Muscle of leg (tissue), 16 donors: ENCODE measurements at places on chromosomes 16 and 17. TPM values are rescaled to one million over a fixed set of nuclear protein-coding genes. Genes with fewer than 3 reads are reported as not detected.

DNA sequence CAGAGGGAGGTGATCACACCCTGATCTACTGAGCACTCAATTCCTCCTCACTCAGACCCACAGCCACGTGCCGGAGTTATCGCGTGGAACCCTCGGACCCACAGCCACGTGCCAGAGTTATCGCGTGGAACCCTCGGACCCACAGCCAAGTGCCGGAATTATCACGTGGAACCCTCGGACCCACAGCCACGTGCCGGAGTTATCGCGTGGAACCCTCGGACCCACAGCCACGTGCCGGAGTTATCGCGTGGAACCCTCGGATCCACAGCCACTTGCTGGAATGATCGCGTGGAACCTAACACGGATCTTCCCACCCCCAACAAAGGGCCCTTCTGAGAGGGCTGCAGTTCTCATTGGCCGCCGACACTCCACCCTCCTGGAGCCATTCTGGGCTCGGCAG, 97.7 kb downstream of the PGS1 start:
- peaks cover 15% of the 10 kb centered on the region for H3K27me3 ChIP-seq
- H3K36me3 ChIP-seq: no peaks in the 10 kb centered on the region
- H3K4me1 ChIP-seq: no peaks in the 10 kb centered on the region
- no peak for DNase-seq
- H3K4me3 ChIP-seq: no peak overlapping the region
- H3K27ac ChIP-seq: no peak overlapping the region

GRCh38 chr17:6297960-6298359, 137.0 kb downstream of the AIPL1 start:
- no peaks in the 10 kb centered on the region for H3K4me1 ChIP-seq
- DNase-seq: no peak
- no peaks in the 10 kb centered on the region for H3K36me3 ChIP-seq
- no peak overlapping the region for H3K4me3 ChIP-seq

The CDH1 gene
- 1.0 TPM for total RNA-seq

The MYO19 gene
- total RNA-seq: 29.3 TPM

- DNase-seq: peak; percentile 99
- peak overlapping the region; percentile 97 for H3K27ac ChIP-seq
- H3K4me3 ChIP-seq: no peak overlapping the region
- no peaks in the 10 kb centered on the region for H3K36me3 ChIP-seq
- peaks cover 26% of the 10 kb centered on the region for H3K4me1 ChIP-seq
Observed at GRCh38 chr17:39144416-39144840, 7.0 kb downstream of the PLXDC1 start.

- no peaks in the 10 kb centered on the region for H3K36me3 ChIP-seq
- no peaks in the 10 kb centered on the region for H3K27me3 ChIP-seq
- no peak for DNase-seq
- H3K4me1 ChIP-seq: peaks cover 19% of the 10 kb centered on the region
Observed at GRCh38 chr17:67379251-67379630, 2.2 kb downstream of the PITPNC1 start.

DNA sequence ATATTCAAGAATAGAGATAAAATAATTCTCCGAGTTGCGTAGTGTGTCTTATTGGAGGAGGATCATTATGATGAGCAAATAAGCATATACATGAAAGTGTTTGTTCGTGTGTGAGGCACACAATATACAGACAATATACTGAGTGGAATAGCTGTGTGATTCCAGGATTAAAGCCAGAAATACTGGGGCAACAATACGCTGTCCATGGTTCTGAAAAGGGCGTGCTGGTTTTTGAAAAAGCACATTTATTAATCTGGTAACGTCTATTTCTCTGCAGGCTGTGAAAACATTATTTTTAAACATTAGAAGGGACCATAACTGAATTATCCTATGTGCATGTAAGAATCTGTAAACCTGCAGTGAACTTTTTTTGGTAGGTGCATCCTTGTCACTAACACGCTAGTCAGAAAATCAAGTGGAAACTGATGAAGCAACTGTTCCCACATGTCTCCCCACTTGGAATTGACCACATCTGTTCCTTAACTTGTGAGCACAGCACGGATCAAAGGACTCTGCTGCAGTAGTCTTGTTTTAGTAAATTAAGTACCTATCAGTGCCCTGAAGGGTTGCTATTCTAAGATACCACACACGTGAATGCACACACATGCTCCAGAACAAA, 346.0 kb downstream of the GRIN2A start:
- H3K4me1 ChIP-seq: peaks cover 2% of the 10 kb centered on the region
- no peak overlapping the region for H3K4me3 ChIP-seq
- H3K27ac ChIP-seq: no peak overlapping the region
- no peaks in the 10 kb centered on the region for H3K27me3 ChIP-seq
- H3K36me3 ChIP-seq: no peaks in the 10 kb centered on the region
- peak; percentile 68 for DNase-seq

DNA sequence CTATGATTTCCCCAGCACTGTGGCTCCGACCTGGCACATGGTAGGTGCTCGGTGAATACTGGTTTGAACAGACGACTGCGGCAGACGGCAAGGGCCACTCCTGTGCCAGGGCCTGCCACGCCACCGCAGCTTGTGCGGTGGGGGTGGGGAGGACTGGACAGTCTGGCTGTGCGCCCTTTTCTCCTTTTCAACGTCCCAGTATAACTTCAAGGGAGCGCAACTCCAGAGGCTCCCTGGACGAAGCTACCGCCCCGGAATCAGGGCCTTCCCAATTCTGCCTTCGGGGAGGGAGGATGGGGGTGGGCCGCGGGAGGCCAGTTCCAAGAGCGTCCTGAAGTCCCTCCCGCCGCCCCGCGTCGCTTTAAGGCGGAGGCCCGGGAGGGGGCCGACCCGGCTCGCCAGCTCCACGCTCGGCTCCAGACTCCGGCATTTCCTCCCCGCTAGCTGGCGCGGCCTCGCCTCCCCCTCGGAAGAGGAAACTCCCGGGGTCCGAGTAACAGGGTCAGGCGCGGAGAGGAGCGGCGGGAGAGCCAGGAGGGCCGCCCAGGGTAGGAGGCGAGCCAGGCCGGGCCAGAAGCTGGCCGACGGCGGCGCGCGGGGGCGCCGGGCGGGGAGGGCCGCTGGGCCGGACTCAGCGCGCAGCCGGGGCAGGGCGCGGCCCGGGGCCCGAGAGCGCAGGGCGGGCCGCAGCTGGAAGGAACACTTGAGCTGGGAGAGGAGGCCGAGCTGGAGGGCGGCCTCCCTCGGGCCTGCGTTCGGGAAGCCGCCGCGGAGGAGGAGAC, at the start of gene ITPRIPL2:
ITPRIPL2 (plus strand) TSS at position 388 of the 782 bp plus-strand sequence. CDS start 498 bp downstream, outside the sequence.
- DNase-seq: peak; percentile 97
- peak within 1 kb of the TSS; percentile 92 for H3K27ac ChIP-seq
- H3K27me3 ChIP-seq: no peaks in the 10 kb centered on the region
- peak within 1 kb of the TSS; percentile 61 for H3K4me3 ChIP-seq
- peaks cover 19% of the 10 kb centered on the region for H3K36me3 ChIP-seq

- peak overlapping the region; percentile 87 for H3K27ac ChIP-seq
- DNase-seq: peak; percentile 71
- peaks cover 61% of the 10 kb centered on the region for H3K4me1 ChIP-seq
- H3K27me3 ChIP-seq: no peaks in the 10 kb centered on the region
- no peaks in the 10 kb centered on the region for H3K36me3 ChIP-seq
- H3K4me3 ChIP-seq: peak overlapping the region; percentile 9
Observed at GRCh38 chr17:47205419-47205963, 3.7 kb upstream of the MYL4 start.

DNA sequence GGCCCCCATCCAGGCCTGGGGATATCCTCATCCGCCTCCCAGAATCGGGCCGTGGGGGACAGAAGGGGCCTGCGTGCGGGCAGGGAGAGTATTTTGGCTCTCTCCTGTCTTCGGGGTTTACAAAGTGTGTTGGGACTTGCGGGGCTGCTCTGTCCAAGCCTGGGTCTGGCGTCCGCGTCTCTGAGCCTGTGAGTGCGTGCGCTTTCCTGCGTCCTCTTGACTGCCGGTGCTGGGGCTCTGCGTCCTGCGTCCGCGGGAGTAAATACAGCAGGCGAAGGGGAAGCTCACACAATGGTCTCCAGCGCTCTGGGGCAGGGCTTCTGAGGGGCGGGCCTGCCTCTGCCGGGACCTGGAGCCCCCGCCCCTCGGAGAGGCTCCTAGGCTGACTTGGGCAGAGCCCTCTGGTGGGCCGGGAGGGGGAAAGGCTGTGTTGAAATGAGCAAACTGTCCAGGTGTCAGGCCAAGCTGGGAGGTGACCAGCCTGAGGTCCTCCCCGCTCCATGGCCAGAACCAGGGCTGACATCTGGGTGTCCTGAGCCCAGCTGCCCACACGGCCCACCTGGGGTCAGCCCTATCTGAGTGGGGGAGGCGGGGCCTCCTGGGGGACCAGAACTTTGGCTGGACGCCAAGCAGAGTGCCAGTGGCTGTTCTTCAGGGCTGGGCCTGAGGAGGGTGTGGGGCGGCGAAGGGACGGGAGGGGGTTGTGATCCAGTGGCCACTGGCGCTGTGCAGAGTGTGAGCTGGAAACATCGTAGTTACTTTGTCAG, 233.6 kb downstream of the SEC14L1 start:
- H3K4me3 ChIP-seq: peak overlapping the region; percentile 56
- no peaks in the 10 kb centered on the region for H3K27me3 ChIP-seq
- H3K36me3 ChIP-seq: peaks cover 7% of the 10 kb centered on the region
- peak; percentile 93 for DNase-seq
- peaks cover 83% of the 10 kb centered on the region for H3K4me1 ChIP-seq
- peak overlapping the region; percentile 96 for H3K27ac ChIP-seq

DNA sequence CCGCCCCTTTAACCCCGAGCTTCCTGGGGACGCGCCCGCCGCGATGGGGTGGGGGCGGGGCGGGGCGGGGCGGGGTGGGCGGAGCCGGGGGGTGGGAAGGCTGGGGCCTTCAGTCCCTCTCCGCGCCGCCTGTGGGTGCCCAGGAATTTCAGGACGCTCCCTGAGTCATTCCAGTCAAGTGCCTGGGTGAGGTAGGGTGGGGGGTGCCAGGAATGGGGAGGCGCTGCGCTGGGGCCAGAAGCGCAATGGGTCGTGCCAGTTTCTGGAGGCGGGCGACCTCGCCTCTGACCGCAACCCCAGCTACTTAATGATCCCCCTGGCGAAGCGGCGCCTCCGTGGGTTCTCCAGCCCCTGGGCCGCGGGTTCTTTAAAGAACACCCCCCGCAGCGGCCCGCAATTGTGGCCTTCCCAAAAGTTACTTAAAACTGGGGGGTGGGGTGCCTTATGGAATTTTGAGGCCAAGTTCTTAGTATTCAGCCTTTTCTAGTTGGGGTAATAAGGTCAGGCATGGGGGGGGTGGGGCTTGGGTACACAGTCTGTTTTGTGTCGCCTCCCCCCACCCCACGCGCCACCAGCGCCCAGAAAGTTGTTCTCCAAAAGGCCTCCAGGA, 826 bp upstream of the GSE1 start:
- peak overlapping the region; percentile 78 for H3K27ac ChIP-seq
- peak; percentile 52 for DNase-seq
- H3K4me1 ChIP-seq: peaks cover 63% of the 10 kb centered on the region
- H3K4me3 ChIP-seq: peak overlapping the region; percentile 48
- peaks cover 13% of the 10 kb centered on the region for H3K27me3 ChIP-seq
- H3K36me3 ChIP-seq: no peaks in the 10 kb centered on the region

DNA sequence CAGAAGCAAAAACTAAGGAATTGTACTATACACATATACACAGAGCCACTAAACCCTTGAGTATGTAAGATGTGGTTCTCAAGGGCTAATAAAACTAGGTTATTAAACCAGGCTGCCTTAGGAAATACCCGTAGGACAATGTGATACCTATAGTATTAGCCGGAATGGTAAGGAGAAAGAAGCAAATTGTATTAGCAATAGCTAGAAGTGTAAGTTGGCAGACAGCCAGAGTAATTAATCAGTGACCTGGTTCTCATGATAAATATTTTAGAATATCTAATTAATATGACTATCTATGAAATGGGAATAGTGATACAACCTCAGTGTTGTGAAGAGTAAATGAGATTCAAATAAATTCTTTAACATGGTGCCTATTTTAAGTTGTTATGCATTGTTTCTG, 18.6 kb downstream of the GDPD1 start:
- H3K4me1 ChIP-seq: no peaks in the 10 kb centered on the region
- H3K36me3 ChIP-seq: no peaks in the 10 kb centered on the region
- H3K27me3 ChIP-seq: no peaks in the 10 kb centered on the region
- no peak overlapping the region for H3K27ac ChIP-seq
- no peak overlapping the region for H3K4me3 ChIP-seq

DNA sequence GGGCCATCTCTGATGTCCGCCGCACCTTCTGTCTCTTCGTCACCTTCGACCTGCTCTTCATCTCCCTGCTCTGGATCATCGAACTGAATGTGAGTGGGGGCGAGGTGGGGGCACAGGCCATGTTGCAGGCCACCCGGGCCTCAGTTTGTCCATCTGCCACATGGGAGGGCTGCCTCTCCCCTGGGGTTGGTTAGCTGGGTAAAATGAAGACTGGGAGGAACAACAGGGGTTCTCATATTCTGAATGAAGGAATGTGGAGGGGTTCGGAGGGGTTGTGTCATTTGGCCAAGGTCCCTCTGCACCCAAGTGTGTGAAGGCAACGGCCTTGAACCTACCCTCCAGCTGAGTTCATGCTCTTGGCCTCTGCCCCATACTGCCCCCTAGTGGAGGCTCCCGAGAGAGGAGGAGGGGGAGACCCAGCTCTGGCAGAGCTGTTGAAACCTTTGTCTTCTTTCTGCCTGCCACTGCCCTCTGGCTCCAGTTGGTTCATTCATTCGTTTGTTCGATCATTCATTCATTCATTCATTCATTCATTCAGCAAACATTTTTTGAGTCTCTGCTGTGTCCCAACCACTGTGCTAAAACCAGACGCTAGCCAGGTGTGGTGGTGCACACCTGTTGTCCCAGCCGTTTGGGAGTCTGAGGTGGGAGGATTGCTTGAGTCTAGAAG, 11.4 kb upstream of the TCAP start:
- no peaks in the 10 kb centered on the region for H3K27me3 ChIP-seq
- H3K4me1 ChIP-seq: peaks cover 6% of the 10 kb centered on the region
- no peak for DNase-seq
- no peak overlapping the region for H3K27ac ChIP-seq
- H3K36me3 ChIP-seq: peaks cover 26% of the 10 kb centered on the region

The SNAI3 gene
- total RNA-seq: 7.0 TPM

DNA sequence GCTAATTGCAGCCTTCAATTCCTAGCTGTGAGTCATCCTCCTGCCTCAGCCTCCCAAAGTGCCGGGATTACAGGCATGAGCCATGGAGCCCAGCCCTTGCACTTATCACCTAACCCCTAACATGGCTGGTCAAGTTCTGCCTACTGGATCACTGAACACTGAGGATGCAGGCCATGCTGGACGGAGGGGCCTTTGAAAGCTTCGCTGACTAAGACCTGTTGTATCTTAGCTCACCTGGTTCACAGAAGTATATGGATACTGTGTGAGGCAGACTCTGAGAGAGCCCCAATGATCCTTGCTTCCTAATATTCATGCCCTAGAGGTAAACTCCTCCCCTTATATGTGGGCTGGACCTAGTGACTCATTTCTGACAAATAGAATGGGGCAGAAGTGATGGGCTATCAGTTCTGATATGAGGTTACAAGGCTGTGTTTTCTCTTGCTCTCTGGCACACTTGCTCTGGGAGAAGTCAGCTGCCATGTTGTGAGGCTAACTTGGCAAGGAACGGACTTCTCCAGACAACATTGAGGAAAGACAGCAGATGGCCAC, 11.7 kb upstream of the TMIGD1 start:
- no peak overlapping the region for H3K27ac ChIP-seq
- H3K4me1 ChIP-seq: no peaks in the 10 kb centered on the region
- H3K4me3 ChIP-seq: no peak overlapping the region
- no peaks in the 10 kb centered on the region for H3K36me3 ChIP-seq
